ENCODE measurements at places on chromosomes 3 and 15. TPM values are rescaled to one million over a fixed set of nuclear protein-coding genes. Genes with fewer than 3 reads are reported as not detected.

GRCh38 chr15:42011074-42011473 lies 9.8 kb downstream of the PLA2G4E start:
- DNase-seq, result no peak

GRCh38 chr3:177563243-177563780 lies 366.0 kb upstream of the TBL1XR1 start:
- no peak for DNase-seq

GRCh38 chr3:132626955-132627354 lies 29.9 kb downstream of the ACKR4 start:
- DNase-seq, result no peak

The SHC4 gene
- 7.7 TPM for total RNA-seq

The ROPN1B gene
- total RNA-seq, result 1.3 TPM
